GM03348 (cell line): ENCODE measurements at places on chromosomes 1 and 21.

- no peak for DNase-seq
Observed at GRCh38 chr1:214452152-214452784, 99.1 kb downstream of the PTPN14 start.

DNA sequence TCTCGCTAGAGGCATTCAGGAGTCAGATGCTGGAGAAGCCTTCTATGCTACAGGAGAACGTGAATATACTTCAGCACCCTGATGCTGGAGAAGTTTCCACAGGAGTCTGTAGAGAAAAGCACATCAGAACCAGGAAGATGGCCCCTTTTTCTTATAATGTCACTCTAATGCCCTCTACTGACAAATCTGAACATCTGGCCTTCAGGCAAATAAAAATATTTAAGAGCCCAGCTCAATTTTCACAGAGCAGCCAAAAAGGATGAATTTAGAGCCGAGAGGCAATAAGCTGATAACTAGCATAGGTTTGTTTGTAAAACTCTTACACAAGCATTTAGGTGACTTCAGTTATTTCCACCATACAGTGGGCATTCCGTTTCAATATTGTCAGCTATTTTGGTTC lies 3.8 kb upstream of the RRP15 start:
- DNase-seq: no peak

GRCh38 chr1:33637846-33638440 lies 165.5 kb downstream of the ZSCAN20 start:
- no peak for DNase-seq

DNA sequence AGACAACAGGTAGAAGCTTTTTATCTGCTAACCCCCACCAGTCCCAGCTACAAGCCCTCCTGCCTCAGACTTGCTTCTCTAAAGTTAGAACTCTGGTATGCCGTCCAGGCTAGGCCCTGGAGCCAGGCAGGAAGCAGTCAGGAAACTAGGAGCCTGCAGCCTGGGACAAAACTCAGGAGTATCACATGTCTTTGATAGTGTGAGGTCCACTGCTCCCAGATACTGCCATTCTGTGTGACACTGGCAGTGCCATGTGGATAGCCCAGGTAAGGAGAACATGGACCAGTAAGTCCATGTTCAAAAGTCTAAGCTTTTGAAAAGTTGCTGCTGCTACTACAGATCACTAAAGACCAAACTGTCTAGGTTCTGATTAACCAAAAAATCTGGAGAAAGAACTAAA lies 45.4 kb downstream of the NPHS2 start:
- no peak for DNase-seq

DNA sequence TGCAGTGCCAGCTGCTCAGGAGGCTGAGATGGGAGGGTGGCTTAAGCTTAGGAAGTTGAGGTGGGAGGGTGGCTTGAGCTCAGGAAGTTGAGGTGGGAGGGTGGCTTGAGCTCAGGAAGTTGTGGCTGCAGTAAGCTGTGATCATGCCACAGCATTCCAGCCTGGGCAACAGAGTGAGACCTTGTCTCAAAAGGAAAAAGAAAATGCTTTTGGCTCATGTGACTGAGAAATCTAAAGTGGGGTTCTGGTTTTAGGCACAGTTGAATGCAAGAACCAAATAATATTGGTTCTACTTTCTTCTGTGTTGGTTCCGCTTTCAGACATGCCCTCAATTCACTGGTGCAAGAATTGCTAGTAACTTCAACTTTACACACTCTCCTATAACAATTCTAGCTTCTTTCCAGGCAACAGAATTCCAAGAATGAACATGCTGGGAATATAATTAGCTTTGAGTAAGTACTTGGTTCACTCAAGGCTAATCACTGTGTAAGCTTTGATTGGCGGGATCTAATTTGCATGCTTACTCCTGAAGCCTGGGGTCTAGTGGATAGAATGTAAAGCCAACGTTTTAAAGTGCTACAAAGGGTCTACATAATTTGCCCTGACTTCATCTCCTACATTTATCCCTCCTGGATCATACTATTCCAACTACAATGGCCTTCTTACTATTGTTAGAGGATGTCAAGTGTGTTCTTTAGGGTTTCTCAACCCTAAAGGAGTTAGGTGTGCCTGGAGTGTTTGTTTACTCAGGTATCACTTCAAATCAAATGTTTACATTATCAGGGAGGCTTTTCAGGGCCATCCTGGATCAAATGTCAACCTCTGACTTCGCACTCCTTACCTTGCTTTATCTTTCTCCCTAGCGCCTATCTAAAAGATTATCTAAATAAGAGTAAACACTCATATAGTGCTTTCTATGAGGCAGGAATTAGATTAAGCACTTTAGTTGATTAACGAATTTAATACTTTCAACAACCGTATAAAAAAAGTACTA lies 115.1 kb downstream of the SLC16A1 start:
- no peak for DNase-seq

- DNase-seq: no peak
Observed at GRCh38 chr1:160216301-160216700, 11.1 kb downstream of the PEA15 start.

DNA sequence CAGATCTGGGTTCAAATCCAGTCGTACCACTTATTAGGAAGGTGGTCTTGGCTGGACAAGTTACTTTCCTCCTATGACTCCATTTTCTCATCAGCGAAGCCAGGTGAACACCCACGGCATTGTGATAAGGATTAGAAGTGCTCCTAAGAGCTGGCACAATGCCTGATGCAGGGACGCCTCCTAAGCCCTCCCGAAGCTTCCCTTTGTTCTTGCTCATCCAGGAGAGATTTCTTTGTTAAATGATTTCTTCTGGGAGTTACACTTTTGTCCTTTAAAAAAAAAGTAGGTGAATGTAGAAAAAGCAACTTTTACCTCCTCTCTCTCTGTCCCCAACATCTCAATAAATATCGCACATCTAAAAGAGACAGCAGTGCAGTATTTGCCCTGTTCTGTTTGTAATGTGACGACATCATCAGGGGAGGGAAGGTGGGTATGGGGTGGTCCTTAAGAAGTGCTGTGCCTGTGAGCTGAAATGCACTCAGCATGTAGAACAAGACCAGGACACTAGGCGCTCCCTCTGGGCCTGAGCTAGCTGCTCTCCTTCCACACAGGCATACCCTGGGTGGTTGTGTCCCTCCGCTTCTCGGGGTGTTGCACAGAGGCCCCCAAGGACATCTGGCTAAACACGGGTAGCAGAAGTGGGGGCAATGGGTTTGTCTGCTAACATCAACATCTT lies 43.9 kb downstream of the SUSD4 start:
- no peak for DNase-seq
